Central memory CD4-positive, alpha-beta T cell (primary cell): ENCODE measurements at places on chromosomes 1 and 21.

- DNase-seq = no peak
Measured at GRCh38 chr1:119550381-119550780, 43.4 kb downstream of the HSD3B1 start.

DNA sequence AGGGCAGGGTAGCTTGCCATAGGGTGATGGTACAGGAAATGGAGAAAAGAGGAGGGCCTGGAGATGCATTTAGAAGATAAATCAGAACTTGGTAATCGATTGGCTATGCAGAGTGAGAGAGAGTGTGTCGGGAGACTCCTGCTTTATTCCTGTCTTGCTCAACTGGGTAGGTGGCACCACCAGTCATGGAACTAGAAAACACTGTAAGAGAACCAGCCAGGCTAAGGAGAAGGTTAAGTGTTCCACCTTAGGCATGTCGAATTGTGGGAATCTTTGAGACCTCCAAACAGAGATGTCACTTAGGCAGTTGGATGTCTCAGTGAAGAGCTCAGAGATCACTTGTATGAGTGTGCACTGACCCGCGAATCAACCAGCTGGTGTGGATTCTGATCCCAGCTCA is 28.7 kb upstream of the RD3 start:
- no peak for DNase-seq

- no peak for DNase-seq
Measured at GRCh38 chr1:202587859-202588485, 122.3 kb downstream of the SYT2 start.

- no peak for DNase-seq
Measured at GRCh38 chr1:213375002-213375401, 324.0 kb downstream of the RPS6KC1 start.

DNA sequence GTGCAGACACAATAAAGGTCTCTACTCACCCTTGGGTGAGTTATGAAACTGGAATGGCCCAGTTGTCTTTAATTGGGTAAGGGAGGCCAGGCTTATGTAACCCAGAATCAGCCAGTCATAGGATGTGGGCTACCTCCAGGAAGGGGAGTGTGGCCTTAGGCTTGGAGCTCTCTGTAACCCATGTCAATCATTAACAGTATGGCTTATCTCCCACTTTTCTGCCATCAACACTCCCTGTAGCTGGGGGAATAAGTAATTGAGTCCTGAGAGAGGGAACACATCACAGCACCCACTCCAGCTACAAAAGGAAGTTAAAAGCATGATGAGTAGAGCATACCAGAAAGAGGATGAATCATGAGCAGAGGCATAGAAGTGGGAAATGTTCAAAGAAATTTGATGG is 327.0 kb upstream of the DUSP10 start:
- DNase-seq = no peak

DNA sequence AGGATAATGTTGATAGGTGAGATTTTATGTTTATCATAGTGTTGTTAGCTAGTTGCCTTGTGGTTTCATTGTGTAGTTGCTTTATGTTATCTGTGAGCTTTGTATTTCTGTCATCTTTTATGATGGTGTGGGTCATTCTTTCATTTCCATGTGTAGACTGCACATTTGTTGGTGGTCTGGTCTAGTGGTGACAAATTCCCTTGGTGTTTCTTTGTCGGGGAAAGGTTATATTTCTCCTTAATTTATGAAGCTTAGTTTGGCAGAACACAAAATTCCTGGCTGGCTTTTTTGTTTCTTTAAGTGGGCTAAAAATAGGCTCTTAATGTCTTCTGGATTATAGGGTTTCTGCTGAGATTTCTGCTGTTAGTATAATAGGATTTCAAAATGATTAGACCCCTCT is 347.2 kb upstream of the ADAMTS5 start:
- no peak for DNase-seq

DNA sequence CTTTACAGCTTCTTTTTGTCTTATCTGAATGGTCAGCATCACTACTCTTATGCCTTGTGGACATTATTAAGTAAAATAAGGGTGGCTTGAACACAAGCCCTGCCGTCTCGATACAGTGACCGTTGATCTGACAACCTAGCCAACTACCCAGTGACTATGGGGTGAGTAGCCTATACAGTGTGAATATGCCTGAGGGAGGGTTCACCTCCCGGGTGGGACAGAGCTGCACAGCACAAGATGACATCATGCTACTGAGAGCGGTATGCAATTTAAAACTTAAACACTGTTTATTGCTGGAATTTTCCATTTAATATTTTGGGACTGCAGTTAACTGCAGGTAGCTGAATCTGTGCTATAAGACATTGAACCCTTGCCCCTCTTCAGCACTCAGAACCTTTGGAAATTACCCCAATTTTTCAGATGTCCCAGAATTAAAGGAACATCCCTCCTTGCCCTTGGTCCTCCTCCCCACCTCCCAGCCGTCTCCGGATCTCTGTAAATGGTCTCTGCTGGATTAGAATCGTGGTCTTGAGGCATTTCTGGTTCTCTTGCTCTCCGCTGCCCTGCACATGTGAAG is 618.5 kb downstream of the PTPRU start:
- DNase-seq = no peak

GRCh38 chr1:177940682-177941081 is 29.2 kb downstream of the SEC16B start:
- no peak for DNase-seq

GRCh38 chr1:101365186-101365585 is 128.4 kb downstream of the S1PR1 start:
- no peak for DNase-seq

DNA sequence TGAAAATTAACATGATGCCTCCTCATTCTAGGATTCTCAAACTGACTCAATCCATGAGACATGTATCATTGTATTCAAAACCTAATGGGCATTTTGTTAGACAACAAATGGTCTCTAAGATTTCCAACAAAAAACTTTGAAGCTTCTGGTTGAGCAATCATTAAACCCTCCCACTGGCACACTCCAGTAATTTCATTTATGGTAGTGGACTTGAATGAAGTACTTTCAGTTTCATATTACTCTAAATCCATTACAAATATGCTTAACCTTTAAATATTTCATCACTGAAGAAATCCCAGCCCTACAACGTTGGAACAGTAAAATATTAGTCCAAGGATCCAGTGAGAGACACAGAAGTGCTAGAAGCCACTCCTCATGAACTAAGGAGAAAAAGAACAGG is 43.5 kb downstream of the GBP6 start:
- no peak for DNase-seq

GRCh38 chr1:208569181-208569580 is 325.0 kb upstream of the PLXNA2 start:
- DNase-seq = no peak

DNA sequence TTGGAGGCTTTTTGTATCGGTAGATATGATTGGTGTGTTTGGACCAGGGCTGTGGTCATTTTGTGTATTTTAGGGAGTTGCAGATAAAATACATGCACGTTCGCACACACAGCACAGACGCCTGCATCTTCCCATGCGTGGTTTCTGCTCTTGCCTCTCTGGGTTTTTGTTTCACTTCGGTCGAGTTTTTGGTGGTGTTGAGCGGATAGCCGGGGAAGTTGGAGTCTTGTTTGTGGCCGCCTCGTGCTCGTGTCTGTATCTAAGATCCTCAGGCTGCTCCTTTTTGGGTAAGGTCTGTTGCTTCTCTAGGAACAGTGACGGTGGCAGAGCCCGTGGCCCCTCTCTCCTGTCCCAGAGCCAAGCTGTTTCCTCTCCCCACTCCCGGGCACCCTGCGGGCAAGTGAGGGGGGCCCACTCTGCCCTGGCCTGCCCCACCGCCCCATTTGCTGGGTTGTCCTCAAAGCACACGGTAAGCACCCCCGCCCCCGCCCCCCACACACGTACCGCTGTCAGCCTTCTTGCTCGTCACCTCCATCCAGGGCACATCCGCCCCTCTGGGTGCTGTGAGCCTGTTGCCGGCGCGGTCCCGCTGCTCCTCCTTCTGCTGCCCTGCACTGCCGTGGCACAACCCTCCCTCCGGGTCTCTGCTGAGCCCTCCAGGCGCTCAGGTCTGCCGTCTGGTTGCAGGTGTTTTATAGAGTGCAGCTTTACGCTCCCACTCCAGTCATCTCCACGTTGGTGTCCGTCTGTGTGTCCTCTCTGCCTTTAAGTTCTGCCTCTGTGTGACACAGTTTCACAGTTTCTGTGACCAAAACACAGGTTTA is 51.9 kb downstream of the AGPAT3 start:
- peak; percentile 72 for DNase-seq

- DNase-seq = no peak
Measured at GRCh38 chr1:164823486-164824279, 264.7 kb downstream of the PBX1 start.

DNA sequence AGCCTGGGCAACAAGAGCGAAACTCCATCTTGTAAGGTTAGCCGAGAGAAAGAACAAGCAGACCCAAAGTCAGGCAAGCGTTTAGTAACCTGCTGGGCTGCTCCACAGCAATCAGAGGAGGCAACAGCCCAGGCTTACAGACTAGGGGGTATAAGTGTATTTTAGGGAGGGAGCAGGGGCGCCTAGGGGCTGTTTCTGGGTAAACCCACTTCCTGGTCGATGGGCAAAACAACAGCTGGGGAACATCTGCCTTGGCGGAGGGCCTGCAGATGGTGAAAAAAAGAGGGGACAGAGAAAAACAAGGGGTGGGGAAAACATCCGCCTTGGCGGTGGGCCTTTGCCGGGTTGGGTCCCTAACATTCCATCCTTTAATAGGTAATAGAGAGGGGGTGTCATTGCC is 5.2 kb downstream of the TAS1R1 start:
- no peak for DNase-seq

GRCh38 chr1:70993798-70994197 is 53.8 kb downstream of the PTGER3 start:
- no peak for DNase-seq

- no peak for DNase-seq
Measured at GRCh38 chr1:94530373-94530878, 11.1 kb downstream of the F3 start.

DNA sequence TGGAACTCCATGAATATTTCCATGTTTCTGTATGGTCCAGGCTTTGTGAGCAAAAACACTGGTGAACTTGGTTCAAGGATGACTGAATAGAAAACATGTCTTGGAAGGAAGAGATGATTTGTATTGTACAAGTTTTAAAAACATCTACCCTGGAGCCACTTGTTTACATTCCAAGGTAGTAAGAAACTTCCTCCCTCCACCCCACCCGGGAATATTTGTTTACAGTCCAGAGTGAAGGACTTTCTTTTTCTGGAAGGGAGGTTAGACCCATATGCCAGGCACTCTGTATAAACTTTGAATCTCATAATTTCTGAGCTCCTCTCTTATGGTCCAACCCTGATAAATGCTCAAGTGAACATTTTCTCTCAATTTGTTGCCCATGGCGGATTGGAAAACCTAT is 323.3 kb upstream of the LYPLAL1 start:
- DNase-seq = no peak

DNA sequence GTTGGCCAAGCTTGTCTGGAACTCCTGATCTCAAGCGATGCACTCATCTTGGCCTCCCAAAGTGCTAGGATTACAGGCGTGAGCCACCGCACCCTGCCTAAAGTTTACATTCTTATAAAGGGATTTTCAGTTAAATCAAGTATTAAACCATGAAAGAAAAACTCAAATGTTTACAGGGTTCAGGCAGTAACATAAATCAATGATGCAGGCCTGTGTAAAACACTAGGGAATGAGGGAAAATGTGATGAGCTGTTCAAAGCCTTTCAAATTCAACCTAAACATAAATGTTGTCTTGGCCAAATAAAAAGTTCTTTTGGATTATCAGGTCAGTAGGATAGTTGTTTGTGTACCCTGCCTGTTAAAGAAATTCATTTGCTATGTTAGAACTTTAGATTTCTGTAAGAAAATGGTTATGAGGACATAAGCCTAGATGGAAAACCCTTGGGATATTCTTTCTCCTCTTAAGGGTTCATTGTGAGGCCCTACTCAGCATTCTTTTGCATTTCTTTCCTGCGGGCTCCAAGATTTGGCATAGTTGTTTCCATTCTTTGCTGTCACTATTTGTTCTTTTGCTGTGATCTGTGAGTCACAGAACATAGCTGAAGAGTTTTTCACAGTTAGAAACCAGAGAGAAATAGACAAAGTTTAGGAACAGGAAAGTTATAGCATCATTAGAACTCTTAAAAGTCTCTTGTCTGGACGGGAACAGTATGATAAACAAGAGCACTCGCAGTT is 8.9 kb upstream of the ZRANB2 start:
- no peak for DNase-seq

- no peak for DNase-seq
Measured at GRCh38 chr1:20729155-20729931, 3.2 kb downstream of the SH2D5 start.

DNA sequence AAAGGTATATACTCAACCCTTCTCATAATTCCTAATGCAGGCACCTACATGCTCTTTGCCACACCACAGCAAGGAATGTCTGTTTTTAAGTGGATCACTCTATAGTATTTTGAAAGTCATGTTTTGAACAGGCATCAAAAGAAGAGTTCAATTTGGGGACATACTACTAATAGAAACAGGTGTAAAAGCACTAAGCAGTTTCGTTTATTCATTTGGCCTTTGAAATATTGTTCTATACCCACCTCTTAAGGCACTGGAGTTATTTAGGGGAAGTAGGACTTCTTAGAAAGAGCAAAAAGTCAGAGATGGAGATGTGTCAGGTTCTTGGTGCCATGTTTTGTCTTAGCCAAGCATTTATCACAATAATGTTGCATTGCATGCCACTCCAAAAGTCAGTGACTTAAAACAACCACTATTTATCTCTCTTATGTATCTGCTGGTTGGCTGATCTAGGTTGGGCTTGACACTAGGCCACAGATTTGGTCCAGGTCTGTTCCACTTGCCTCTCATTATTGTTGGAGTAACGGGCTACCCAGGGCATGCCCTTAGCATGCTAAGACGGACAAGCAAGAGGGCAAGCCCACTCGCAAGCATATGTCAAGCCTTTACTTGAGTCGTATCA is 107.5 kb downstream of the RGL1 start:
- DNase-seq = no peak

GRCh38 chr1:234875953-234876855 is 252.4 kb downstream of the TOMM20 start:
- DNase-seq = no peak

DNA sequence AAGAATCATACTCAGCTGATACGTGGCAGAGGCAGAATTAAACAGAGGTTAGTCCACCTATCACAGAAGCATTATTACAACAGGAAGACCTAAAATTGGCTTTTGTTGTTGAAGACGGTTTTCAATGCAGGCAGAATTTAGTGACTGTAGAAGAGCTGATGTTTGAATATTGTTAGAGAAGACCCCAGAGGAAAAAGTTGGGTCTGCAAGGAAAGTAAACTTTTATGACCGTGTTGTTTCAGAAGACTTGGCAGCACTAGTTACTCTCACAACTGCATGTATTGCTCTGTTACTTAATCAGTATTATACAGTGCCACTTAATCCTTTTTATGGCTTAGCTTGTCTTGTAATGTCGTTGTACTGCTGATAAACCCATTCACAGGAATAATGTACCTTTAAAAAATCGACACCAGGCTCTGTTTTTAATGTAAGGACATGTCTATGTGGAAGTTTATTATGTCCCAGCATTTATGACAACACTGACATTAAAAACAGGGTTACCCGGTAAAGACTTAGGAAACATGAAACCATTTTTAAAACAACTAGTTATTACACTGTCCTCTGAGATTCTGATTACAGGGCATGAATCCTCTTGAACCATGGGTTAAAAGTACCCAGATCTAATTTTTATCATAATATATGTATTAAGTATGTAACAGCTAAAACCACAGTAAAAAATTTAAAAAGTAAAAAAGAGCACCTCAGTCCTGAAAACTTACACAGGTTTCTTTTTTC is 235.4 kb downstream of the TTLL7 start:
- DNase-seq = no peak
